ENCODE measurements at places on chromosomes 16 and 17. TPM values are rescaled to one million over a fixed set of nuclear protein-coding genes. Genes with fewer than 3 reads are reported as not detected.

E2F4 gene
- total RNA-seq = 66.5 TPM

HSD17B1 gene
- total RNA-seq = 2.2 TPM

TBC1D3D gene
- total RNA-seq = 0.92 TPM

SNAI3 gene
- total RNA-seq = 6.1 TPM

CCL17 gene
- 2.8 TPM for total RNA-seq

GGT6 gene
- 3.7 TPM for total RNA-seq

NHLRC4 gene
- total RNA-seq = 2.7 TPM

NPIPB9 gene
- 5.5 TPM for total RNA-seq

TBC1D3G gene
- total RNA-seq = not detected

SYNGR3 gene
- total RNA-seq = 0.24 TPM

KRTAP1-1 gene
- total RNA-seq = not detected

- DNase-seq = no peak
Observed at GRCh38 chr17:13600475-13601321, 1.0 kb downstream of the HS3ST3A1 start.

- no peak for DNase-seq
Observed at GRCh38 chr16:81457326-81458133, 12.9 kb downstream of the CMIP start.

GRCh38 chr16:57822018-57822553 lies 19.8 kb upstream of the KIFC3 start:
- DNase-seq = no peak

DNA sequence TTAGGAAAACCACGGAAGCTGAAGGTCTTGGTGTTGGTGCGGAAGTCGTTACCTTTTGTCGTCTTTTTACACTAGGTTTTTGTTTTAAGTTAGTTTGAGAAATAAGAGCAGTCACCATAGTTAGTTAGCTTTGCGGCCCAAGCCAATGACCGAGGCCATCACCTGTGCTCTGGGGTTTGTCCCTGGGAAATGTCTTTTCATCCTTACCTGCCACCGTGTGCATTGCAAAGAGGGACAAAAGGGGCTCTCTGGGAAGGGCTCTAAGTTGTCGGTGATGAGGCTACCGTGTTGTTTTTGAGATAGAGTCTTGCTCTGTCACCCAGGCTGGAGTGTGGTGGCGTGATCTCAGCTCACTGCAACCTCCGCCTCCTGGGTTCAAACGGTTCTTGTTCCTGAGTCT lies 49.8 kb downstream of the NDE1 start:
- DNase-seq = no peak

- DNase-seq = no peak
Observed at GRCh38 chr17:80354336-80354735, 60.6 kb upstream of the ENDOV start.

- DNase-seq = no peak
Observed at GRCh38 chr17:37546302-37546701, 56.6 kb downstream of the DUSP14 start.

DNA sequence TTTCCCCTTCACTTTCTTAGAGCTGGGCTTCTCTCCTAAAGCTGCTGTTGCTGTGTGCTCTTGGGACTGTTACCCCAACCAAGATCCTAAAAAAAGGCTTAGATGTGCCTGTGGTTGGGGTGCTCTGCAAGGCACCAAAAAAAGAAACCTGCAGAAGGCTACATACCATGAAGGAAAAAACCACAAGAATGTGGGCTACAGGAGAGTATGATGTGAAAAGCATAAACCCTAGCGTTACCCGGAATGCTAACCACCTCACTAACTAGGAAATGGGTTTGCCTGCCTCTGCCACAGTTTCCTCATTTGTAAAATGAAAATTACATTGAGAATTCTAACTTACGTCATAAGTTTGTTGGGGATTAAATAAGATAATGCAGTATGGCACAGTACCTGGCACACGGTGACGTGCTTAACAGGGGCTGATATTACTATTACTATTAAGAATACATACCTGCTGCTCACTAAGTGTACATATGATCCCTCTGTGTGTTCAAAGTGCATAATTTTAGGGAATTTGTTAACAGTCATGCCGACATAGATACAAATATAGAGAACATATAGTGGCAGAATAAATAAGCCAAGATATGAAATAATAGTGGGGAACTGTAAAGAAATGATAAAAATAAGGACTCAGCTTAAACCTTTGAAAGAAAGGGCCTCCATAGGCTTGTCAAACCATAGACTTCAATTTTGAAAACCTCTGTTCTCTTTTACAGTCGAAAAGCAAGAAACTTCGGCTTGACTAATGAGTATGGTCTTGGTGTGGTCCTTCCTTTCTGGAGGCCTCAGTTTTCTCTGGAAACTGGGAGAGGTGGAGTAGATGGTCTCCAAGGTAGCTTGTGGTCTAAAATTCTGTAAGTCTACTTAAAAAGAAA lies 177.8 kb upstream of the TBX2 start:
- DNase-seq = no peak

DNA sequence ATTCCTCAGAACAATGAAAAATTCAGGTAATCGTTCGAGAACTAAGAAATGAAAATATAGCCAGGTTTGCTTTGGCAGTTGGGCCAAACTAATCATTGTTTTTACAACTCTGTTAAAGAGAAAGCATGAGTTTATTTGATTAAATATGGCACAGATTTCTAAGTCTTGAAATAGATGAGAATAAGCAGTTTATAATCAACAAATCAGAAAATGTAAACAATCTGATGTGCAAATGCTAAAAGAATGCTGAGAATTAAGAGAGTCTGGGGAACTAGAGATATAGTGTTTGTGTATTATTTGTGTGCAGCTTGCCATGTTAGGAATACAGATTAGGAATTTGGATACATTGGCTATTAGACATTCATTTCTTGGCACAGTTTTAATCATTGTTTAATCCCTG lies 212.5 kb downstream of the TANC2 start:
- no peak for DNase-seq

DNA sequence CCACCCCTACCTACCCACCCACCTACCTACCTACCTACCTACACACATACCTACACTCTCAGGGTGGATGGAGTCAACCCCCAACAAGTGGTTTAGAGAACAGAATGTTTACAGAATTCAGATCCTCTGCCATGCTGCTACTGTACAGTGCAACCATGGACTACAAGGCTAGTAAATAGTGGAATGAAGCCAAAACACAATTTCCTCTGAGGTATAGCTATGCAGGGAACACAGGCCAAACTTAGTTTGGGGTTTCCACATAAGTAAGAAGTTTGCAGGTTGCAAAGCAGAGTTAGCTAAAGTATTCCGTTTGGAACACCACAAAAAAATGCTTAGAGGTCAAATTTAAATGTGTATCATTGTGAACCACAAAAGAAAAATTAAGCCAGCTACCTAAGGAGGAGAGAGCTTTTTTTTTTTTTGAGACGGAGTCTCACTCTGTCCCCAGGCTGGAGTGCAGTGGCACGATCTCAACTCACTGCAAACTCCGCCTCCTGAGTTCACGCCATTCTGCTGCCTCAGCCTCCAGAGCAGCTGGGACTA lies 2.7 kb upstream of the AP1G1 start:
- no peak for DNase-seq

GRCh38 chr16:67963662-67964321 lies 4.6 kb downstream of the SLC12A4 start:
- no peak for DNase-seq

GRCh38 chr16:53083119-53083518 lies 28.3 kb downstream of the CHD9 start:
- no peak for DNase-seq

- DNase-seq = no peak
Observed at GRCh38 chr17:75460295-75460694, 3.9 kb downstream of the TMEM94 start.

DNA sequence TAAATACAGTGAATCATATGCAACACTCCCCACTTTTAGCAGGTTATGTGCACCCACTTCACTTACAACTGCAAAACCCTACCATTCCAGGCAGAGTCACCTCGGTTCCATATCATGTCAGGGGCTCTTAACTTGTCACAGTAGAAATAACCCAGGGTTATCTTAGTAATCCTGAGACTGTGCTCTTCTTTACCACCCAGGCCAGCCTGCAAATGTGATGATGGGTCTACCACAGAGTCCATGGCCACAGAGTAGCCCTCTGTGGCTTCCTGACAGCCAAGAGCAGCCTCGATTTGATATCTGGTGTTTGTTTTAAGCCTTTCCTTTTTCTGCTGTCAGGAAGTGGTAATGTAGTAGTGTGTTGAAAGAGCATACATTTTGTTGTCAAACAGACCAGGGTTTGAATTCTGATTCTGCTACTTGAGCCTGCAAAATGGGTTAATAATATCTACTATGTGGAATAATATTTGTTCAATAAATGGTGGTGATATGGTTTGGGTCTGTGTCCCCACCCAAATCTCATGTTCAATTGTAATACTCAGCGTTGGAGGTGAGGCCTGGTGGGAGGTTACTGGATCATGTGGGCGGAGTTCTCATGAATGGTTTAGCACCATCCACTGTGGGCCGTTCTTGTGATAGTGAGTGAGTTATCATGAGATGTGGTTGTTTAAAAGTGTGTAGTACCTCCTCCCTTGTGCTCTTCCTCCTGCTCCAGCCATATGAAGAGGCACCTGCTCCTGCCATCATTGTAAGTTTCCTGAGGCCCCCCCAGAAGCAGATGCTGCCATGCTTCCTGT lies 416.5 kb downstream of the UTP18 start:
- no peak for DNase-seq

DNA sequence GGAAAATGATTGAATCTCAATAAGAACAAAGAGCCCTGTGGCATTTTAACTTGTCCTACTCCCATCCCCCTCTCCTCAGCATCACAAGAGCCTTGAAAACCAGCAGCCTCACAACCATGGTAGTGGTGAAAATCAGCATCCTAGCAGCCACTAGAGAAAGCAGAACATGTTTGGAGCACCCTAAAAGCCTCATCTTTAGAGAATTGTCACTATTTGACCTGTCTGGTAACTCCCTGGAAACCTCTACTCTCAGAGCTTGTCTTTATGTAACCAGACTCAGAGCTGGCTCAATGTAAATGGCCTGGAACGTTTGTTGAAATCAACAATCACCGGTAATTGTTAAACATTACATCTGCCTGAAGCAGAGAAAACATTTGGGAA lies 70.8 kb downstream of the MMD start:
- no peak for DNase-seq

DNA sequence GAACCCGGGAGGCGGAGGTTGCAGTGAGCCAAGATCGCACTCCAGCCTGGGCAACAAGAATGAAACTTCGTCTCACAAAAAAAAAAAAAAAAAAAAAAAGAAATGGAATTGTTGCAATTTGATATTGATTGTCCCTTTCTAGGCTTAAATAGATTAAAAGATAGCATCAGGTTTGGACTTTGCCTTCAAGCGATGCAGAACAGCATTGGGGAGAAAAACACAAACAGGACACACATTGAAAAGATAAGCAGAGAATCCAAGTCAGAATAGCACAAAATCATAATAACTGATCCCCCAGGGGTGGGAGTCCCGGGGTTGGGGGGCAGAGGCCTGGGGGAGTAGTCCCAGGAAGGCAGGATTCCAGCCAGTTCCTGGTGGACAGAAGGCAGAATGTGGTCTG lies 3.9 kb upstream of the CREBBP start:
- DNase-seq = no peak

- DNase-seq = no peak
Observed at GRCh38 chr17:30454635-30455034, 22.6 kb upstream of the GOSR1 start.

DNA sequence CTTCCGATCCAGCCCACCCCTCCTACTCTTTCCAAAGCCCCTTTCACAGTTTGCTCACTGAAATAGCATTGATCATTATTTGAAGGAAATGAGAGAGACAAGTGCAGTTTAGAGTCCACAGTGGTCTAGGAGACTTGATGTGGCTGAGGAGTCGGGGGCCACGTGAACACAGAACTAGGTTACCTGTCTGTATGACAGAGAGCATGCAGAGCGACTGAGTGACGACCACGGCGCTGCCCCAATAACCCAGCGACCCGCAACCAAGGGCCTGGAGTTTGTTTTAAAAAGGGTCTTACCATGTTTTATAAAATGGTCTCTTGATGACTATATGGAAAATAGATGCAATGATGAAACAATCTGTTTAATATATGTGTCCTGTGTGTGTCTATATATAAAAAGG lies 39.5 kb downstream of the NDEL1 start:
- no peak for DNase-seq

DNA sequence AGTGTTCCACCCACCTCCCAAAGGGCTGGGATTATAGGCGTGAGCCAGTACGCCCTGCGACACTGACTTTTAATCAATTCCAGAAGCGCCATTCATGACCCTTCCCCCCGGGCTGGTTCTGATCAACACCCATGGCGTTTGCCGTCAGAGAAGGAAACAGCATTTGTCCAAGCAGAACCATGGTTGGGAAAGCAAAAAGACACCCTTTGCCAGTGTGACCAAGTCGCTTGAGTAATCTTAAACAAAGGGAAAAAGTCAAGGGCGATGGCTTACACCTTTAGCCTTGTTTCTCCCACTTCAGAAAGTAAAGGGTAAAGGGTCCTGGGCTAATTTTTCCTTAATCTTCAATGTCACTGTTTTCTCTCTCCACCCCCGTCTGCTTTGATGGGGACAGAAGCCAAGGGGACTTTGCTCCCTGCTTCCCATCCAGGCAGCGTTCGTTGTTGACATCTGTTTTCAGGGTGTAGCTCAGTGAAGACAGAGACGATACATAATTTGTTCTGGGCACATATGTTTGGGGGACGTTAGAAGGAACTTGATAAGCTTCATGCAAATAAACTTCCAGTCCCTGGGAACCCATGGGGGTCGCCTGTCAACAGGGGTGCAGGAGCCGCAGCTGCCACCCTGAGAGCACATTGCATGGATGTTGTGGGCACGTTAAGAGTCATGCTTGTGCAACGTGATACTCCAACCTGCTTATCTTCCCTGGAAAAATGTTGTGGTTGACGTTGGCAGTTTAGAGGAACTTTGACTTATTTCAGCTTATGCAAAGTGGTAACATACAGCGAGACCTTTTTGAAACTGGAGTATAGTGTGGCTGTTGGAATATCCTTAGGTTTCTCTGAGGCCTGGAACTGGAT lies 50.6 kb upstream of the TANGO6 start:
- no peak for DNase-seq

DNA sequence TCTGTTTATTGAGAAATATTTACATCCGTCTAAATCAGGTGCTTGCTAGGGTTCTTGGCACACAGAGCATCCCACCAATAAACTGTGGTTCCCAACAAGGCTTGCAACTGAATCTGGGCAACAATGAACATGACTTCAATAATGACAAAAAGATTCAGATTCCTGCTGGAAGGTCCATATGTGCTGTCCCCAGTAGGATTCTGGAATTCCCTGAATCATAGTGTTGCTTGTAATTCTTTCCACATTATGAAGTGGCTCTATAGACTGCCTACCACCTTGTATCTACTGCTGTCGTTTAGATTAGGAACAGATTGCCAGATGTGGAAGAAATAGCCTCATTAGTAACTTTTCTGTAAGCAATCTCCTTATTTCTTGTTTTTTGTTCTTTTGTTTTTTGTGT lies 265.9 kb downstream of the WWOX start:
- DNase-seq = no peak

DNA sequence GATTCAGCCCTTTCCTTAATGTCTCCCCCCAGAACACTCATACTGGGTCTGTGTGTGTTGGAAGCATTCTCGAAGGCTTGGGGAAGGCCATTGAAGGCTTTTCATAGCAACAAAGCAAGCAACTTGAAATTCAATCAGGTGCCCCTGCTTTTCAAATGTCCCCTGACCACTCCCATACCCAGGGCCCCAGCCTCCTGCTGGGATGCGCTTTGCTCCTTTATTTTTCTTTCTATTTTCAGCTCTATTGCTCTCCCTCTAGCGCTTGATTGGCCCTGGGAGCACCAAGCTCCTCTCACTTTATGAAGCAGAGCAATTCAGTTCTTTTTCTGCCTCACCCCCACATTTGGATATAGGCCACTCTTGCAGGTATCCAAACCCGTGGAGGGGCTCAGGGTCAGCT lies 92.0 kb downstream of the WSCD1 start:
- DNase-seq = no peak
